ENCODE measurements at places on chromosomes 4 and X. TPM values are rescaled to one million over a fixed set of nuclear protein-coding genes. Genes with fewer than 3 reads are reported as not detected.

- no peak for DNase-seq
- no peaks in the 10 kb centered on the region for H3K36me3 ChIP-seq
- peak overlapping the region; percentile 5 for H3K27ac ChIP-seq
- peaks cover 6% of the 10 kb centered on the region for H3K4me1 ChIP-seq
- H3K4me3 ChIP-seq = no peak overlapping the region
- no peaks in the 10 kb centered on the region for H3K27me3 ChIP-seq
Observed at GRCh38 chr4:41120297-41121217, 93.8 kb downstream of the APBB2 start.

- H3K4me3 ChIP-seq = no peak overlapping the region
- no peaks in the 10 kb centered on the region for H3K27me3 ChIP-seq
- H3K36me3 ChIP-seq = no peaks in the 10 kb centered on the region
- no peak for DNase-seq
Observed at GRCh38 chr4:143377611-143378099, 41.0 kb downstream of the GAB1 start.

GRCh38 chr4:158739600-158739999, 16.4 kb upstream of the PPID start:
- H3K27ac ChIP-seq = no peak overlapping the region
- peak; percentile 17 for DNase-seq
- H3K4me1 ChIP-seq = no peaks in the 10 kb centered on the region
- no peaks in the 10 kb centered on the region for H3K27me3 ChIP-seq

Gene MAGED1
- 88.5 TPM for total RNA-seq

Gene HPGD
- total RNA-seq = 4.1 TPM
